ENCODE measurements at places on chromosomes 13 and 19.

DNA sequence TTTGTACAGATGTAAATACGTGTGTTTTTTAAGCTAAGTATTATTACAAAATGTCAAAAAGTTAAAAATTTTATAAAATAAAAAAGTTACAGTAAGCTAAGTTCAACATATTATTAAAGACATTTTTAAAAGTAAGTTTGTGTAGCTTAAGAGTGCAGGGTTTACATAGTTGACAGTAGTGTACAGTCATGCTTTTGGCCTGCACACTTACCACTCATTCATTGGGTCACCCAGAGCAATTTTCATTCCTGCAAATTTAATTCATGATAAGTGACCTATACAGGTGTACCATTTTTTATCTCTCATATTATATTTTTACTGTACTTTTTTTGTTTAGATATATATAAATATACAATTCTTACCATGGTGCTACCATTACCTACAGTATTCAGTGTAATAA, 769.9 kb upstream of the SLITRK6 start:
- no peak for DNase-seq

DNA sequence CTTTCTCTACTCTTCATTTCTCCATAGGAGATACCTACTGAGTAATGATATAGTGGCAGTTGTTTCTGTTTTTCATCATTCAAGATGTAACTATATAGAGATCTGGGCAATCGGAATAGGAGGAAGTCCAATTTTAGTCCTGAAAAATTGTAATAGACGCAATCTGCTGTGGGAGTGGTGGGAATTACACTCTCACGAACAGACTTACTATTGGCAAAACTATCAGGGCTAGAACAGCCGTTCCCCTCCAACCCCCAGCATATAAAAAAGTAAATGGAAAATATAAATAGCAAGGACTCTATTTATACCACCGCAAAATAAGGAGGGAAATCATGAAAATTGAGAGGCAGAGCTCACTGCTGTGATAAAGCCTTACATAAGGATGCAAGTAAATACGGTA, 330.1 kb downstream of the FGF14 start:
- no peak for DNase-seq

- DNase-seq: no peak
Observed at GRCh38 chr19:47152632-47153031, 22.0 kb downstream of the SAE1 start.

DNA sequence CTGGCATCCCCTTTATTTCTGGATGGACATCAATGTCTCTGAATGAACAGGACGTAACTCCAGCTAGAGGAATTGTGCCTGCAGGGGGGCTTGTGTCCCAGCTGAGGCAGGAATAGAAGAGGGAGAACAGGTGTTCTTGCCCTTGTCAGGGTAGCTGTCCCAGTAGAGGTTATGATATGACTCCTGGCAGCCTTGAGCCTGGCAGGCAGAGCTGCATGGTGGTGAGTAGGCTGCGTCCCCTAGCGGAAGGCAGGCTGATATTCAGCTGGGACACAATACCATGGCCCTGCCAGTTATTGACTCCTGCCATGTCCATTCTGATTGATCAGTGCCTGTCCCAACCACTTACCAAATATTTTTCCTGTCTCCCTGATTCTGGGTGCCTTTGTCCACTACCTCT, 197.2 kb downstream of the RAP2A start:
- DNase-seq: no peak

DNA sequence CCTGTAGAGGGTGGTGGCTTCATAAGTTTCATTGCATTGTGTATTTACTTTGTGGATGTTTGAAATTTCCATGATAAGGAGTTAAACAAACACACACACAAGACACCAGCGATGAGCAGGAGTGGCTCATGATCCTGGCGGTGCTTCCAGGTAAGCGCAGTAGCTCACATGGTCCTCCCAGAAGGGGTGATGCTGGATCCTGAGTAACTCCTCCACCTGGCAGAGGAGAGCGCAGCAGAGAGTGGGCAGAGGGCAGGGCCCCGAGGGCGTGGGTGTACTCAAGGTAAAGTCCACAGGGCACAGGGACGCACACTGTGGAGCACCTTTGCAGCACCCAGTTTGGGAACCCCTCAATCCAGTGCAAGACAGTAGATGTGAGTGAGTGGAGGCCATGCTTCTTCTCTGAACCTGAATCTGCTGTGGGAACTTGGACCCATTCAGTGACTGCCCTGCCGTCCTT, 54.0 kb downstream of the RFX2 start:
- DNase-seq: no peak

DNA sequence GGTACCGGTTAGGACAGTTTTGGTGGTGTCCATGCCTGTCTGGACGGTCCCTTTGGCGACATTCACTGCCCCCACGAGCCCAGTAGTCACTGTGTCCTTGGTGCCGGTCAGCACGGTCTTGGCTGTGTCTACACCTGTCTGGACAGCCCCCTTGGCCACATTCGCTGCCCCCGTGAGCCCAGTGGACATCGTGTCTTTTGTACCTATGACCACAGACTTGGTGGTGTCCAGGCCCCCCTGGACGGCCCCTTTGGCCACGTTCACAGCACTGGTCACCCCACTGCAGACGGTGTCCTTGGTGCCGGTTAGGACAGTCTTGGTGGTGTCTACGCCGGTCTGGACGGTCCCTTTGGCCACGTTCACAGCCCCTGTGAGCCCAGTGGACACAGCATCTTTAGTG, 6.2 kb downstream of the PLIN4 start:
- no peak for DNase-seq

DNA sequence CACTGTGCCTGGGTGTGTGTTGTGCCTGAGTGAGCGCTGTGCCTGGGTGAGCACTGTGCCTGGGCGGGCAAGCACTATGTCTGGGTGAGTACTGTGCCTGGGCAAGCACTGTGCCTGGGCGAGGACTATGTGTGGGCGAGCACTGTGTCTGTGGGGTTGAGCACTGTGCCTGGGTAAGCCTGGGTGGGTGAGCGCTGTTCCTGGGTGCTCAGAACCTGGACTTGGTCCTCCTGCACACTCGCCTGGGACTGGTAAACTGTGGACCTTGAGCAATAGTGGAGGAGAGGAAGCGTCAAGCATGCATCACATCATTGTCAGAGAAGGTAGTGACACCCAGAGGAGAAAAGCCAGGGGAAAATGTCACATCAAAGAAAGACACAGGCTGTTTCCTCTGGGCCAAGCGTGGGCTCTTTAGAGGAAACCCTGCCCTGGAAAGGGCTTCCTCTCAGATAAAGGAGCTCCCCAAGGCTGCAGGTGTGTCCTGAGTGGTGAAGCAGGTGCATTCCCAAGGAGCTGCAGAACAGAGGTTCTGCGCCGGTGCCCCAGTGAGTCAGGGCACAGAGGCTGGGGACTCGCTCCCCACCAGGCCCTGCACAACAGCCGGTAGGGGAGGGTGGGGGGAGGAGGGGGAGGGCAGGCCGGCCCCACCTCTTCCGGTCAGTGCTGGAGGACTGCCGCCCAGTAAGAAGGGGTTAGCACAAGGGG, 141.2 kb downstream of the TEX29 start:
- DNase-seq: no peak

DNA sequence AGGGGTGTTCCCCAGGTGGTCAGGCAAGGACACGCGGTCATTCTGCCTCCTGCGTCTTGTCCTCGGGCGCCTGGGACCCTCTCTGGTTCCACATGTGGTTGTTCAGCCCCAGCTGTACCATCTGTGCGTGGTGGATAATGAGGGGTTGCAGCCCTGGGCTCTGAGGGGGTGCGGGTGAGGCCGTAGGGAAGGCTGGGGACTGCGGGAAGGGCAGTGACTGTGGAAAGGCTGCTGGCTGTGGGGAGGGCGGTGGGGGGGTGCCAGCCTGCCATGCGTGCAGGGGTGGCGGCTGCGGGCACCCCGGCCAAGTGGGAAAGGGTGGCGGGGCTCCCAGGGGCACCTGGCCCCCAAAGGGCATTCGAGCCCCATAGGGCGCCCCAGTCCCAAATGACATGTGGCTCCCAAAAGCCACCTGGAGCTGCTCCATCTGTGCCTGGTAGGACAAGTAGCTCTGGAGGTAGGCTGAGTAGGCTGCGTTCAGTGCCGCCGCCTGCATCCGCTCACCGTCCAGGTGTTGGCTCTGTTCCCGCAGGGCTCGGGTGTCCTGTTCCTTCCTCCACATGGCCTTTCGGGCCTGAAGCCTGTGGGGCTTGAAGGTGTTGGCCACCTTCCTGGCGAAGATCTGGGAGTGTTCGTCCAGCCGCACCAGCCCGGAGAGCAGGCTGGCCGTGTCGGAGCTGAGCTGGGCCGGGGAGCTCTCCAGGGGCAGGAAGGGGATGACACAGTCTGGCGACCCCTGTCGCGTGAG, 15.1 kb downstream of the TICAM1 start:
- DNase-seq: no peak

- DNase-seq: no peak
Observed at GRCh38 chr19:42246922-42247639, 4.7 kb upstream of the GSK3A start.

DNA sequence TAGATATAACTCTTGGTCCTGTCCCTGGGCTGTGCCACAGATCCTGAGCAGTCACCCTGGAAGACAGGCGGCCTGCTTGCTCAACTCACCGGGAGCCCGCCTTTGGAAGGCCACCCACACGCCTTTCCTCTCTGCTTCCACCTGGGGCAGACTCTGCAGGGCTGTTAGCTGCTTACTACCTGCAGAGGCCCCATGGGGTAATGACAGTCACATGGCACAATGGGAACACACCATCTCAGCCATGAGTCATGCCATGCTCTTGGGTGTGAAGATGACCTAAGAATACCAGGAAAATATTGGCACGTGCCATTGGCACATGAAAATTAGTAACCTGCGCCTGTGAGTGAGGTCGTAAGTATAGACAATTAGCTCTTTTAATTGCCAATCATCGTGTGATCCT, 108.6 kb downstream of the COL4A2 start:
- DNase-seq: no peak

DNA sequence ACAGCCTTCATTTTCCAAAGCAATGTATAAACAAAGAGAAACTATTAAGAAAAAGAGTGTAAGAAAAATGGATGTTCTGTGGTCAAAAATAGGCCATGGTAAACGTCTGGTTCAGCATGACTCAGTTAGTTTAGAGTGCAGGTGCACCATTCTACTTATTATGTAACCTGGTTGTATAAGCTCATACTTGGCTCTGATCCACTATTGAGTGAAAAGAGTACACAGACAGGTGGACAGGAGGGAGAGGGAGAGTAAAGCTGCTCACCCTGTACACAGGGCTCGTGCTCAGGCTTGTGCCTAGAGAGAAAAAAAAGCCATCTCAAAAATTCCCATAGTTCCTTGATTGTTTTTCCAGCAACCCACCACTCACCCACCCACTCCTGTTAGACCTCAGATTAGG, 85.8 kb upstream of the ZNF91 start:
- no peak for DNase-seq

DNA sequence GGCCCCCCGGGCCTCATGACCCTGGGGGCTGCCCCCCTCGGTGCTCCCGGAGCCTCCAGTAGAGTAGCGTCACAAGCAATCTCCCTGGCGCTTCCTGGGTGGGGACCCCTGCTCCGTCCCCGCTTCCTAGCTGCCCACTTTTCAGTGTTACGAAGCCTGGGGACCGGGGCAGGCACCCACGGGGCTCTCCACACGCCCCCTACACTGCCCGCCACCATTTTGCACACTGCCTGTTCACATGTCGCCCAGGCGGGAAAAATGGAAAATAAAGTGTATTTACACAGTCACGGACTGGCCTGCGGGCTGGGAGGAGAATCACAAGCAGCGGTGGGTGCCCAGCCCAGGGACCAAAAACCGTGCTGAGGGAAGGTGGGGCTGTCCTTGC, 9.5 kb downstream of the PRR36 start:
- no peak for DNase-seq

DNA sequence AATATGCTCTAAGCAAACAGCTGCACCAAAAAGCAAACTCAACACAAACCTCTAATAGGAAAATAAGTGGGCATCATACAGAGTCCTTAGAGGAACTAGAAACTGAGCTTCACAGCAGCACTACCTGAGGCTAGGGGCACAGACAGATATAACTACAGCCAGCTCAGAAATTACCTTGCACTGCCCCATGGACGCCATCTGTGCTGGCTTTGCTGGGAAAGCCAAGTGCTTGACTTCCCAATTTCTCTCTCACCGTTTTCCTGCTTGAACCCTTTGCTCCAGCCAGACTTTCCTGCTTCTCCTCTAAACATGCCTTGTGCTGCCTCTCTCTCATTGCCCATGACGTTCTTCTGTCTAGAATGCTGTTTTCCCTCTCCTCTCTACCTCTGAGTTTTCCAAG, 29.3 kb downstream of the MTUS2 start:
- no peak for DNase-seq

- DNase-seq: no peak
Observed at GRCh38 chr19:10694706-10695307, 6.4 kb upstream of the QTRT1 start.

- DNase-seq: peak; percentile 90
Observed at GRCh38 chr19:58513694-58514563, 2.1 kb upstream of the SLC27A5 start.

DNA sequence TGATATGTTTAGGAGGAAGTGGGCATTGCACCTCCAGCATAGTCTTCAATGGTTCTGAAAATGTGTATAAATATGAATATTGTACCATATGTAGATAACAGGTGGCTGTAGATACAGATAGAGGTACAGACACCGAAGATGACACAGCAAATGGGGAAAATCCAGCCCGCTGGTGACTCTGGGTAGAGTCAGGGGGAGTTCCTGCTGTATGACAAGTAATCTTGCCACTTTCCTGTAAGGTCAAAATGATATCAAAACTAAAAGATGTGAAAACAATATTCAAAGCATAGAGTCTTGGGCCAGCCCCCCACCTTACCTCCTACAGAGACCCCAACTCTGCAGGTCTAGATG, 17.8 kb downstream of the C2CD4C start:
- no peak for DNase-seq

DNA sequence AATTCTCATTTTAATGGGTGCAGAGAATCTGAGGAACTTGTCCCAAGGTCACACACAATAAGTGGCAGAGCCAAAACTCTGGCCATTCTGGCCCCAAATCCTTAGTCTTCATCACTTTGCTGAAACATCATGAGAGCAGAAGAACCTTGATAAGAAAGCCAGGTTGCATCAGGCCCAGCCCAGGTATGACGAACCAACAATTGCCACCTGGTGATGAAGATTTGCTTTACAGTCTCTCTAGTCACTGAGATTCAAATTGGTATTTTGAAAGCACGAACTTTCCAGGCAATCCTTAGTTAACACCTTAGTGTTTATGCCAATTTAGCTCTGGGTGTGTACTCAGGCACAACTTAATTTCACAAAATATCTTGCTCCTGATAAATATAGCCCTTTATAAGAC, 502.7 kb upstream of the HTR2A start:
- no peak for DNase-seq

DNA sequence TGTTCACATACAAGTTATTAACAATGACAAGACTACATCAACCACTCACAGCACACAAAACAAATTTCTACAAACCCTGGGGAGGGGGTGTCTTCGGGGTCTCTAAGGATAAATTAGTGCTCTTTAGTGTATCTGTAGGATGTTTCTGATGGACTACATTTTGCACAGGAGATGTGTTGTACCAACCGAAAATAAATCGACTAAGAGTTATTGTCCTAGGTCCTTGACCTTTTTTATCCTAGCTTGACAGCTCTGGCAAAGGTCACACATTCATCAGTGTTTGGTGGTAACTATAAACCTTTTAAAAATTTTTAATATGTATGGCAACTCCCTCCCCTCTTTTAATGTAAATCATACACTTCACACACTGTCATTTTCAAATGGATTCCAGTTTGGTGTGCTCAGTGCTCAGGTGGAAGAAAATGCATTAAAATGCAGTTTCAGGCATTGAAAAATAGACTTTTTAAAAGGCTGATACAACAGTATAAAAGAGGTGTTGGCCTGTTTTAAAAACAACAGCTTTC, 7.7 kb downstream of the ZIC5 start:
- no peak for DNase-seq

All from activated CD4-positive, CD25-positive, alpha-beta regulatory T cell (primary cell).